ENCODE measurements at places on chromosomes 3 and 15.

- DNase-seq, result no peak
These were observed 171.8 kb downstream of the SMAD6 start for GRCh38 chr15:66873856-66874255.

DNA sequence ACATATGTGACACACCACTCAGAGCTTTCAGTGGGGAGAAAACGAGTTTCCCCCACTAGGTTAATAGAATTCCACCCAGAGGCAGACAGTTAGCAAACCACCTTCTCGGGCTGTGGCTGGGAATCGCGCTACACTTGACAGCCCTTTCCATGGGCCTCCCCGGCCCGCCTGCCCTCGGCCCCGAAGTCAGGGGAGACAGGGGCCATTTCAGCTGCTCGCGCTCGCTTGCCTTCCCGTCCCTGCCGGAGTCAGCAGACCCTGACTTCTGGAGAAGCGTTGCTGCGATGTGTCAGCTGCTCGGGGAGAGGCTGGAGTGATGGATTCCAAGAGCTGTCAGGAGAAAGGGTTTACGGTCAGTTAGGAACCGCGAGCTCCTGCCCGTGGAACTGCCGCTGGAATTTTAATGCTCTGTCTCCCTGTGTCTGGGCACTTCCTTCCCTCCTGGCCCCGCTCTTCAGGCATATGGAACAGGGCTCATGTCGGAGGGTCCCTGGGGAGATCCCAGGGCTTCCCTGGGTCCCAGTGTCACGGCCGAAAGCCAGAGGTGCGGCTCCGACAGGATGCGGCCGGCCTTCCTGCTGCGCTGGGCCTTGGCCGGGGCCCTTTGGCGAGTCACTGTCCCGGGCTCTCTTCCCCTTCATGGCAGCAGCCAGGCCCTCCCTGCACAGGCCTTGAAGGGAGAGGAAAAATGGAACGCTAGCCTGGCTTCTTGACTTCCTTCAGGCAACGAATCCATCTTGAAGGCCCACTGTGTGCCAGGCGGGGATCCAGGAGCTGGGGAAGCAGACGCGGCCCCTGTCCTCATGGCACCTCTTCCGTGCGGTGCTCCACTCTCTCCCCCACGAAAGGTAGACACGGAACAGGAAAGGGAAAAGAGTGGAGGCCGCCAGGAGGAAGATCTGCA, 38.4 kb upstream of the VPS8 start:
- DNase-seq, result no peak

DNA sequence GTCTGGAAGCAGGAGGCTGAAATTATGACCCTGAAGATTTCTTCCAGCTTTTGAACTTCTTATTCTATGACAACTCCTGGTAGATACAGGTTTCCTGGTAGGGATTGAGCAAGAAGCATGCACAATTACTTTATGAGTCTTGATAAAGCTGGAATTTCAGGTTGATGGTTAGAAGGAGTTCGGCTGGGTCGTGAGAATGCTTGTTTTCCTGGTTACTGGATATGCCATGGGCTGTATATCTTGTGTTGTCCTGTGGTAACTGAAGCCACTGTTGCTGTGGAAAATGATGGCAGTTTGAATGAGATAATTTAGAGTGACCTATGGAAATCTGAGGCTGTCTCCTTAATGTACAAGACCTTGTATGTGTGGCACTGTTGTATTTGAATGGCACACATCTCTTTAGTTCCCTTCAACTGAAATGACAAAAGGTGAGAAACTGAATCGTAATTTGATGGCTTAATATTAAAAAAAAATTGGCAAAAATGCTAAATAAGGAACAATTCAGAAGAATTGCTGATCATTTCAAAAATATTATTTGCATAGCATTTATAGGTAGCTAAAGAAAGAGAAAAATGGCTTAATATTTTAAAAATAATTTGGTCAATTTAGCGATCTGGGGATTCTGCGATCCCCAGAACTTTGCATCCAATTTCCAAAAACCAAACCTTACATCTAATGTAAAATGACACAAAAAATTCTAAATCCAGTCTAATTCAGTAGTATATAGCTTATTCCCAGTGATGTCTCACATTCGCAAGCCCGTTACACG, 1.1 kb upstream of the UBE2E1 start:
- no peak for DNase-seq

- DNase-seq, result no peak
These were observed 55.1 kb downstream of the TAMM41 start for GRCh38 chr3:11791339-11792200.

- no peak for DNase-seq
These were observed 115.5 kb downstream of the EBLN2 start for GRCh38 chr3:73176941-73177340.

DNA sequence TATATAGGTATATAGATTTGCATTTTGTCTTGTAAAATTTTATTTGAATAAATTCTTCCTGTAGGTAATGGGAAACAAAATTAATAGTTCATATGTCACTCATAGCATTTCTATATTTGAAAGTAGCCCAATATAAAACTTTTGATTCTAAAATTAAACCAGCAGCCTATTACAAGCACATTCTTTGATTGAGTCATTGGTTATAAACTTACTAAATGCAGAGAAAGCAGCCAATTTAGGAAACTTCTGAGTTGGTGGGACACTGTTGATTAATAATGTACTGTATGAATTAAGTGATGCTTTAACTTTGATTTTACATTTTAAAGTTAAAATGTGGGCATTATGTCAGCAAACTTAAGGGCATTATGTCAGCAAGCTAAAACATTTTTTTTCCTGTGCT, 34.5 kb downstream of the NR1D2 start:
- DNase-seq, result no peak

GRCh38 chr3:51398595-51399310, 7.7 kb downstream of the RBM15B start:
- no peak for DNase-seq

DNA sequence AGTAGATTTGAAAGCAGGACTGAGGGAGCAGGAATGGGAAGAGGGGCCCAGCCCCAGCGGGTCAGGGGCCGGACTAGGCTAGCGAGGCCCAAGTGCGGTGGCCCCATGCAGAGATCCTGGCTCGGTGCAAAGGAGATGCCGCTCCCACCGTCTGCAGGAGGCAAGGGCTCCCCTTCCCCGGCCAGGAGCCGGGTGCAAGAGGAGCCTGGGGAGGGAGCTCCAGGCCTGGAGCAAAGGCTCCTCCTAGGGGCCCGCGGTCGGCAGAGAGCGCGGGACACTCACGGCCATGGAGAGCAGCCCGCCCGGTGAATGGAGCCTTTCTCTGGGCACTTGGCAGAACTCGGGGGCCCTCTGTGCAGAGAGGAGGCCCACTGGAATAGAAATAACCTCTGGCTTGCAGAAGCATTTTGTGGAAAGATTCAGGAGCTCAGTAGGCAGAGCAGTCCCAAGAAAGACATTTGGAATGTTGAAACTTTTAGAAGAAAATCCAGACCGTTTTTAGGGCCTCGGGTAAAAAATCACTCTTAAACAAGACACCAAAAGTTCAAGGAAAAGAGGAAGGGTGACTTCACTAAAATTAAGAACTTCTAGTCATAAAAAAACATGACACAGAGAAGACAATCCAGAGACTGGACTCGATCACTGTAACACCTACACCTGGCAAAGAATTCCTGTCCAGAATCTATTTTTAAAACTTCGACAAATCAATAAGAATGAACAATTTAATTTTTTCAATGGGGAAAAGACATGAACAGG, 43.0 kb upstream of the USP3 start:
- DNase-seq, result no peak

DNA sequence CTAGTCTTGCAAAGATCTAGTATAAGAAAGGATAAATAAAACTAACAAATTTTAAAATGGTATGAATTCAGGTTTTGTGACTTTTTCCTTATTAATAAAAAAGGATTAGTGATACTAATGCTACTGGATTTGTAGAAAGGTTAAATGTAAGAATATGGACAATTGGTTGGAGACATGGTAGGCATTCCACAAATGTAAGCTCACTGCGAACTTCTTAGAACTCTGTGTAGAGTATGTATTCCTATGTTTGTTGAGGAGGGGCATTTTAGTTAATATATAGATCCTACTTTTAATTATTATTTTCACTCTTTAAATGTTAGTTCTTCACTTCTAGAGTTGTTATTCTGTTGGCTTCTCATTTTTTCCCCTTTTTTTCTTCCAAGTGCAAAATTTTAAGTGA, 414.3 kb downstream of the RBMS3 start:
- no peak for DNase-seq

DNA sequence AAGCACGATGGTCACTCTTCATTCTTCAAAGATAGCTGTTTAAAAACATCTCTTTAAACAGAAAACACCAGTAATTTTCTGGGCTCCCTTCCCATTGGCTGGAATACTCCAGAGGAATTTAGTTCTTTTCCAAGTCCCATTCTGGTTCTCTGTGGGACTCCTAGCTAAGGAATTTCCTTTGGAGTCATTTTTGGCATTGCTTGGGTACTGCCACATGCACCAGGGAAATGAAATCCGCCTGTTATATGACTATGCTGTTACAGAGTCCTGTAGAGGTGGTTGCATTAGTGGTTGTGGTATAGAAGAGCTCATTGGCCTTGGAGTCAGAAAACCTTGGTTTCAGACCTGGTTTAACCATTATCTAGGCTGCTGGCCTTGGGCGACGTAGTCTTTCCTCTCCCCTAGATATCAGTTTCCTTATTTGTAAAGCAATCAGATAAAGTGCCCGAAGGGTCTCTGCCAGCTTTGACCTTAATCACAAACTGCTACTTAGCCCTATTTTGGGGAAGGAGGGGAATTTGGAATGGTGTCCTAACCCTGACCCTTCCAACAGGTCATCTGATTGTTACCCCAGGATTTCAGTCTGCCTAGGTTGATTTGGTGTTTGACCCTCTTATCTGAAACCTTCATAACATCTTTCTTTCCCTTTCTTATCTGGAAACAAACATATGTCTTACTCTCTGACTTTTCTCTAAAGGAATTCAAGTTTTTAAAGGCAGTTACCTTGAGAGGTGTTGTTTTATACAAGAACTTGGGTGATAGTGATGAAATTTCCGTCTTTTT, 13.4 kb downstream of the RTP1 start:
- DNase-seq, result no peak

GRCh38 chr3:143657391-143657790, 190.9 kb downstream of the SLC9A9 start:
- DNase-seq, result no peak

GRCh38 chr3:186143250-186143649, 34.4 kb upstream of the ETV5 start:
- no peak for DNase-seq

GRCh38 chr15:75197062-75197630, 4.5 kb upstream of the C15orf39 start:
- DNase-seq, result no peak

GRCh38 chr15:84645496-84645895, 8.6 kb downstream of the WDR73 start:
- DNase-seq, result no peak

DNA sequence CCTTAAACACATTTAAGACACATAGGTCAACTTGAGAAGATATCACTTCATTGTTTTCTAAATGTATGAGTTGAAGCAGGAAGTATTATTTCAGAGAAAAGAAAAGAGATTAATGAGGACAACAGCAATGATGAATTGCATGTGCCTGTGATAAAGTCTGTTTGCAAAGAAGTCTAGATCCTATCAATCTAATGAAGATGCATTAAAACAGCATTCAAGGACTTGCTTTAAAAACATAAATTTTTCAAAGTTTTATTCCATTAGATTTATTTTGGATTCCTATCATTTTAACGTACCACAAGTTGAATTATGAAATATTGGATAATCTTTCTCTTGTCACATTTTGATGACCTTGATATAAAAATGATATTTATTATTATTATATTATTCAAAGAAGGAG, 642.5 kb upstream of the CCDC54 start:
- no peak for DNase-seq

- DNase-seq, result no peak
These were observed 567.5 kb upstream of the CCDC54 start for GRCh38 chr3:106809623-106810299.

GRCh38 chr15:88533376-88533775, 13.1 kb downstream of the DET1 start:
- no peak for DNase-seq

GRCh38 chr3:186909078-186909853, 21.1 kb upstream of the ST6GAL1 start:
- DNase-seq, result peak; percentile 18

DNA sequence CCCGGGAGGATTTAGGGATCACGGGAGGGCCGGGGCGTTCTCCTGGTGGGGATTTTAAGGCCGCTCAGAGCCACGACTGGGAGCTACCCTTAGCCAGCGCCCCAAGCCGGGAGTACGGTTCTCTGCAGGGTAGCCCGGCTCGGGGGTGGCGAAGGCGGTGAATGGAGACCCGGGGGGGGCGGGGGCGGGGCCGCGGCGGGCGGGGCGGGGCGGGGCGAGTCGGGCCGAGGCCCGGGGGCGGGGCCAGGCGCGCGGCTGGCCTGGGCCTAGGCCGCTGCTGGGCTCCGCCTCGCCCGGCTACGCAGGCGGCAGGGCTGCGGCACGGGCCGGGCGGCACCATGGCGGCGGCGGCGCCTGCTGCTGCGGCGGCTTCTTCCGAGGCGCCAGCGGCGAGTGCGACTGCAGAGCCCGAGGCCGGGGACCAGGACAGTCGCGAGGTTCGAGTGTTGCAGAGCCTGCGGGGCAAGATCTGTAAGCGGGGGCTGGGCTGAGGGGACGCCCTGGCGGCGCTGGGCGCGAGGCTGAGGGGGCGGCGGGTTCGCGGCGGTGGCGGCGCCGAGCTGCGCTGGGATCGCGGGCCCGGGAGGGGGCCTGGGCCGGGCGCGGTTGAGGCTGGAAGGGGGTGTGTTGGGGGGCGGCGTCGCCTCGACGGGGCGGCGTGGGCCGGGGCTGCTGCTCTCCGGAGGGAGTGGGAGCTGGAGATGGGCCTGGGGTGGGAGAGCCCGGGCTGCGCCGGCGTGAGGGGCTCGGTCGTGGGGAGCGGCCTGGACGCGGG, at the start of gene RASA2:
Gene RASA2 (plus strand): TSS at position 282 of the 775 bp plus-strand sequence. CDS start 57 bp downstream, at position 339.
- DNase-seq, result peak; percentile 96

DNA sequence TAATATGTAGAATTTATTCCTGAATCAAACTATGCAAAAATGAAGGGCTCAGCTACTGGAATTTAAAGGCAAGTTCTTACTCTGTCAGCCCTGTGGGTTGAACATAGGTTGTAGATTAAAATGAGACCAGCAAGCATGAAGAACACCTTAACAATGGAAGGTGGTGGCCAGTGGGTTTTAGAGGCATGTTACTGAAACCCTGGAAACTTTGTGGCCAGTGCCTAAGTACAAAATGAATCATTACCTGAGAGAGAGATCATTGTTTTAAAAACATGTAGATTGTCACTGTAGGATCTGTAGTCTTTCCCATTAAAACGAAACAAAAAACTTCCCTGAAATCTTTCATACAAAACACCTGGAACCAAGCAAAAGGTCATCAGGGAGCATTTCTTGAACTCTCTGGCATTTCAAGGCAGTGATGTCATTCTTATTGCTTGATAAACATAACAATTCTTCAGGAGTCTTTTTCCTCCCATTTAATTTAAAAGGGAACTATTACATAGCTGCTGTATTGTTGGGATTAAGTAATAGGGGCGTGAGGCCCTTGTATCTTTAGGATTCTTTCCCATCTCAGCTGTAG, 51.8 kb downstream of the TMEM108 start:
- no peak for DNase-seq

GRCh38 chr15:87567406-87568030, 689.0 kb downstream of the NTRK3 start:
- DNase-seq, result peak; percentile 3

All from NCI-H2171 treated with DMSO at 0.1 percent for 48 hours (cell line).